Activated naive CD8-positive, alpha-beta T cell treated with anti-CD3 and anti-CD28 coated beads, Interleukin-2, amount 10 ng/mL, durations not matched to agents 7 days and 5 days (primary cell): ENCODE measurements at places on chromosomes 4 and X. TPM values are rescaled to one million over a fixed set of nuclear protein-coding genes. Genes with fewer than 3 reads are reported as not detected.
A peak's percentile ranks its signal among the peaks of the same experiment; 100 is the strongest.

DNA sequence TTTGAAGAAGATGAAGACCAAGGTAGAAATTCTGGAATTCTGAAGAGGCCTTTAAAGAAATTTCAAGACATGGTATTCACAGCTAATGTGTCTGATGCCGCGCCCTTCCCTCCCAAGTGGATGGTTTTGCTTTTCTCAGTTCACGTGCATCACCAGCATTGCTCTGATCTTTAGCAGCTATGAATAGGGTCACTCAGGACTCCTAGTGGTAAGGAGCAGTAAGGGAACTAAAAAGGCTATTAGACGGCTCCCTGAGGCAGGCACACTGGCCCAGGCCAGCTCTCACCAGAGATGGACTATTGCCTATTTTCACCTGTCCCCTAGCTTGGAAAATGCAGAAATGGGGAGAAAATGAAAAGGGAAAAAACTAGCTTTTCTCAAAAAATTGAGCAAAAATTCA is 447.5 kb upstream of the RASGEF1B start:
- DNase-seq, result no peak

GRCh38 chr4:74930162-74930561 is 2.8 kb upstream of the PARM1 start:
- no peak for DNase-seq

DNA sequence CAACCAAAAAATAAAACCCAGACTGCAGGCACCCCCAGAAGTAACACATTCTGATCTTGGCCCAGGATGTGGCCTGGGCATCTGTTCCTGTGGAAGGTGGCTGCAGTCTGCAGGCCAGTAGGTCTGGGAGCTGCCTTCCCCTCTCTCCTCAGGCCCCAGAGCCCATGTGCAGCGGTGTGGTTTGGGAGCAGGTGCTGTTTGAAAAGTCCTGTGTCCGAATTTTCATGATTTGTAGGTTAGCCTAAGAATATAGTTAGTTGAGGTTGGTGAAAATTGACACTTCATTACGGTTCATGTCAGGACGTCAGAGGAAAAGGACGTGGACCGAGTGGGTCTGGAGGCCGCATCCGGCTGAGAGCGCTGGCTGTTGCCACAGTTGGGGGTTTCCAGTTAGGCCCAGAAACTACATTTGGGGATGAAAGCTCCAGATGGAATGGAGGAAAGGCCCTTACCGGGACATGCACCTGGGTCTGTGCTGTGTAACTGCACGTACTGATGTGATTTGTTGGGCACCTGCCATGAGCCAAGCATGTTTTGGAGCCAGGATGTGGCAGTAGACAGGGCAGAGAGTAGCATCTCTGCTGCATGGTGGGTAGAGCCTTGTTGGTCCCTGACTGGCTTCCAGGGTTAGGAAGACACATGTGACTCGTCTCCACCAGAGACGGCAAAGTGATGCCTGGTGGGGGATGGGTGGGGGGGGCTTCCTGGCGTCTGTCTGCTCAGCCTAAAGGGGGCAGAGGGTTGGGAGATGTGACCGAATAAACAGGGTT is 21.7 kb upstream of the HGFAC start:
- no peak for DNase-seq

DNA sequence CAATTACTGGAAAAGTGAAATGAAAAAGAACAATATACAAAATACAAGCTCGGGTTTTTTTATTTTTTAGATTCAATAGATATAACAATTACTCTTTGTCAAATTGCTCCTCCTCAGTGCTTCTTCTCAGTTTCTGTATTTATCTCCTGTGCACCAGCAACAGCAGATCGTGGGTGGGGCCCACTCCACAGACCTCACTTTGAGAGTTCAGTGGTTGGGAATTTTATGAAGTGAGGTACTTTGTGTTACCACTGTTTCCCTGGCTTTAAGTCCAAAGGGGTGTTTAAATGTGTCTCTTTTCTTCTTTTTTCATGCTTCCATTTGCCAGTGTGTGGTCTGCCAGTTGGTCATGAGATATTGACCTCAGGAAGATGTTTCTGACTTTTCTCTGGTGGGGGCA is 54.4 kb downstream of the KIT start:
- no peak for DNase-seq

Gene SASH3
- 241 TPM for total RNA-seq

- DNase-seq, result peak; percentile 61
Measured at GRCh38 chr4:78551420-78552351, at the start of gene ANXA3. TSS of gene ANXA3 (plus strand) at chr4:78551770. CDS start at chr4:78554474, 2,704 bp downstream.

DNA sequence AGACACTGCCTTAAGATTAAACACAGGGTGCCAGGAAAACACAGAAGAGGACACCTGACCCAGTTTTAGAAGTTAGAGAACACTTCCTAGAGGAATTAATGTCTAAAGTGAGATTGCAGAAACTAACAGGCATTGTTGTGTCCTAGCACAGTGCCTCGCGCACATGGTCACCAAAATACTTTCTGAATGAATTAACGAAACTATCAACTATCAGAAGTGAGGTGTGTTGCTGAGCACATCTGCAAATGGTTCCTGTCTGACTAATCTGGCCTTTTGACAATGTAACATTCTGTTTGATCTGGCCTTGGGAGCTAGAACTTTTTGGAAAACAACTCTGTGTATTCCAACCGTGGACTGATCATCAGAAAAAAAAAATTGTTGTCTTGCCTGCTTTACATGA is 556.8 kb upstream of the LCORL start:
- no peak for DNase-seq

GRCh38 chr4:140100771-140101170 is 53.2 kb downstream of the MAML3 start:
- DNase-seq, result no peak

Gene DCAF4L1
- total RNA-seq, result 0.22 TPM

DNA sequence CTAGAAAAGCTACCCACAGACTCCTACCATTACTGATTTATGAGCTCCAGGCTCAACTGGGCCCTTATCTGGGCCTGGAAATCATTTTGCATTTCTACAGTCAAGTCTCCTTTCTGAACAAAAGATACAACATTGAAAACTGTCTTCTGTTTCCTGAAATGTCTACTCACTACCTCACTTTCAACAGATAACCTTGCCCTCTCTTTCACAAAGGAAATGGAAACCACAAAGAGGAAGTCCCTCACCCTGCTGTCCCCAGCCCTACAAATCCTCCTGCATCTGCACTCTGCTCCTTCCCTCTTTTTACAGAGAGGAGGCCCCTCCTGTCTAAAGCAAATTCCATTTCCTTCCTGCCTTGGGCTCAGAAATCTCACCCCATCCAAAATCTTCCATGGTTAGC is 24.8 kb upstream of the CYBB start:
- DNase-seq, result no peak

Gene SPANXA2
- not detected for total RNA-seq

- DNase-seq, result no peak
Measured at GRCh38 chr4:25413261-25413660, 36.2 kb downstream of the ANAPC4 start.

GRCh38 chrX:127466211-127466610 is 586.0 kb downstream of the ACTRT1 start:
- DNase-seq, result no peak

GRCh38 chrX:96713303-96713702 is 28.7 kb downstream of the DIAPH2 start:
- no peak for DNase-seq

- DNase-seq, result no peak
Measured at GRCh38 chr4:60194214-60194613, 1005.9 kb upstream of the ADGRL3 start.

DNA sequence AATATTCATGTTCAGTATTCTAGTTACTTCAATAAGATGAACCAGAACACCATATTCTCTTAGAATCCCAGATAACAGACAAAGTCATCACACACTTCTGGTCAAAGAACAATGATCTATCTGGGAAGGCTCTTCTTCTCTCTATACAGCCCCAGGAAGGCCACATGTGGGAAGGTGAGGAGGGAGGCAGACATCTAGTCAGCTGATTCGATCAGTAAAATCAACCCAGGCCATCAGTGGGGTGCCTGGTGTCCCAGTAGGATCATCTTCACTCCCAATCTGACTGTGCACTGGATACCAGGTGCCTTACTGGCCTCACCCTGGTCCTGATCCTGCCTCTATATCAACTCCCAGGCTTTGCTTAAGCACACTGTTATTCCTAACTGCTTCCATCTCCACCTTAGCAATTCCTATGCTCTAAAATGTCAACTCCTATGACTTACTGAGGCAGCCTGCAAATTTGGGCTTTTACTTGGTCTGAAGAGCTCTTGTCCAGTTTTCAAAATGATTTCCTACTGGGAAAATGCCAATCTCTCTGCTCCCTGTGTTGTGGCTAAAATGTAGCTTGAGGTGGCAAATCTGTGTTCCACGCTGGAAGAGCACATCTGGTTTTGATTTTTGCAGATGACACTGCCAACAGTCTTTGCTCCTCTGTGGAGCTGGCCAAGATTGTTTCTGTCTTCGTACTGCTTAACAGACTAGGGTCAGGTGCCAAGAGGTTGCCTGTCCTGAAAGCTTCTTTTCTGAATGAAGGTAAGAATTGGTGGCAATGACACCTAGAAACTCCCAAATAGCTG is 128.7 kb downstream of the MGST2 start:
- no peak for DNase-seq

GRCh38 chrX:155334486-155335336 is at the start of gene CLIC2:
TSS of gene CLIC2 (minus strand) at chrX:155334614. CDS start at chrX:155334427, 187 bp downstream.
- DNase-seq, result no peak

Gene BGN
- total RNA-seq, result not detected

- DNase-seq, result no peak
Measured at GRCh38 chr4:8719421-8719820, 126.9 kb downstream of the CPZ start.

DNA sequence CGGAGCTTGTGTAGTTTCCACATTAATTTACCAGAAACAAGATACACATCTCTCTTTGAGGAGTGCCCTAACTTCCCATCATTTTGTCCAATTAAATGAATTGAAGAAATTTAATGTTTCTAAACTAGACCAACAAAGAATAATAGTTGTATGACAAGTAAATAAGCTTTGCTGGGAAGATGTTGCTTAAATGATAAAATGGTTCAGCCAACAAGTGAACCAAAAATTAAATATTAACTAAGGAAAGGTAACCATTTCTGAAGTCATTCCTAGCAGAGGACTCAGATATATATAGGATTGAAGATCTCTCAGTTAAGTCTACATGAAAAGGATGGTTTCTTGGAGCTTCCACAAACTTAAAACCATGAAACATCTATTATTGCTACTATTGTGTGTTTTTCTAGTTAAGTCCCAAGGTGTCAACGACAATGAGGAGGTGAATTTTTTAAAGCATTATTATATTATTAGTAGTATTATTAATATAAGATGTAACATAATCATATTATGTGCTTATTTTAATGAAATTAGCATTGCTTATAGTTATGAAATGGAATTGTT is at the start of gene FGB:
Gene FGB (plus strand): TSS at position 315 of the 558 bp plus-strand sequence. CDS start 8 bp downstream, at position 323.
- no peak for DNase-seq

Gene MAGED1
- 52.5 TPM for total RNA-seq

GRCh38 chr4:4289055-4289454 is 899 bp downstream of the LYAR start:
- no peak for DNase-seq

Gene AFM
- total RNA-seq, result not detected

DNA sequence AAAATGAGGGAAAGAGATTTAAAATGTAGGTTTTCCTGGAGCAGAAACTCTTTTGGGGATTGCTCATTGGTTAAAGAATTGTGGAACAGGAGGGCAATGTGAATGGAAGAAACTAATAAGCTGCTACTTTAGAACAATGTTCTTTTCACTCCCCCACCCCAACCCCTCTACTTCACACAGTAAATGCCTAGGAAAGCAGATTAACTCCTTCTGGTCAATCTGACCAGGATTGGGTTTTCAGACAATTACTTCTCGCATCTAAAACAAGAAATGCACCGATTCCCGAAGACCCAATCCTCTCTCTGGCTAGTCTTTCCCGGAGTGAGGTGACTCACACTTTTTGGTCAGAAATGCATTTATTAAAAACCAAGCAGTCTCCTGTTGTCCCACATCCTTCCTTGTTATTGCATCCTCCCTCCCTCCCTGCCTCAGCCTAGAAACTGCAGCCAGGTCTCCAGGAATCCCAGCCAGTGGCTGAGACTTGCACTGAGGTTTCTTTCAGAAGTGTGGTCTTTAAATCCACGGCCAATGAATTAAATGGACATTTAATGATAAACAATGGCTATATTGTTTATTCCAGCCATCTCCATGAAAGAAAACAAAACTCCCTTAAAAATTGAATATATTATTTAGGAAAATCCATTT is 21.4 kb downstream of the MFAP3L start:
- no peak for DNase-seq

Gene TMPRSS11E
- not detected for total RNA-seq

DNA sequence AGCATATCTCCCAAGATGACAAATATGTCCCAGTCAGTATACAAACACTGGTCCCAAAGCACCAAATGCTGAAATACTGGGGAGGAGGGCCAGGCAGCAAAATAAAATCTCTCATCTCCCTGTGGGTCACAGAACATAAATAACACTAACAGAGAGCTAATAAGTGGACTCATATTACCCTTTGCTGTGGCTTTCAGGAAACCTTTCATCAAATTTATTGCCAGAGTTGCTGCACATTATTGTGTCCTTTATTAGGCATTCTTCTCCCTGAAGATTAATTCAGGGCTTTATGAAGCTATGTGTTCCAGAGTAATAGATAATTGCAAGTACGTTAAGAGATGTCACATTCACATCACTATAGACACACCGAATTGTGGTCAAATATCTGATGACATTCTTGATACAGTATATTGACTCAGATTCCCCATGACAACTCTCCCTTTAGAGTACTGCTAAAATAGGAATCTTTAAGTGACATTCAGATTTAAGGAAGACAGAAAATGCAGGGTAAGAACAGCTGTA is 124.1 kb upstream of the PRR32 start:
- no peak for DNase-seq

- DNase-seq, result no peak
Measured at GRCh38 chrX:47482065-47482511, 934 bp downstream of the ZNF41 start.

GRCh38 chrX:22203186-22203585 is 69.5 kb upstream of the CBLL2 start:
- DNase-seq, result no peak

DNA sequence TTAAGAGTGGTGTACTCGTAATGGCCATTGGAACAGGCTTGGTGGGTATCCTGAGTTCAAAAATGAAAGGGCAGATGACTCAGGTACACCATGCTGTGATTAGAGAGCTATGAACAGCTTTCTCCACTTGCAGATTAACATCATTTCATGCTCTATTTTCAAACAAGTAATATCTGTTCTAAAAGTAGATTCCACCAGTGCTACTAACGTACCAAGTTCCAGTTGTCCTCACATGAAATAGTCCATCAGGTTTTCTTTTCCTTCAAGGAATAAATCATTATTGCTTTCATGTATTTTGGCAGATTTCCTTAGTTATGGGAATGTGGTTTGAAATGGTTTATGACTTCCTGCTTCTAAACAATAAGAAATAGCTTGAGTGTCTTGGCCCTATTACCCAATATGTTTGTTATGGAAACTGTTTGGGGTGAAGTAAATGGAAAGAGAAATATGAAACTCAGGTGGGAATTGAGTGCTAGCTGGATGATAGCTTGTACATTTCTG is 49.9 kb downstream of the PCDH7 start:
- no peak for DNase-seq

- DNase-seq, result no peak
Measured at GRCh38 chr4:40270609-40271008, 64.5 kb upstream of the CHRNA9 start.

- DNase-seq, result no peak
Measured at GRCh38 chrX:2875798-2876399, 47.2 kb downstream of the GYG2 start.

Gene SSX4B
- total RNA-seq, result not detected

Gene MTCP1
- total RNA-seq, result 24.5 TPM

Gene NRK
- not detected for total RNA-seq

Gene CFI
- not detected for total RNA-seq
